ENCODE measurements at places on chromosomes 5 and 9. TPM values are rescaled to one million over a fixed set of nuclear protein-coding genes. Genes with fewer than 3 reads are reported as not detected.
A peak's percentile ranks its signal among the peaks of the same experiment; 100 is the strongest.

DNA sequence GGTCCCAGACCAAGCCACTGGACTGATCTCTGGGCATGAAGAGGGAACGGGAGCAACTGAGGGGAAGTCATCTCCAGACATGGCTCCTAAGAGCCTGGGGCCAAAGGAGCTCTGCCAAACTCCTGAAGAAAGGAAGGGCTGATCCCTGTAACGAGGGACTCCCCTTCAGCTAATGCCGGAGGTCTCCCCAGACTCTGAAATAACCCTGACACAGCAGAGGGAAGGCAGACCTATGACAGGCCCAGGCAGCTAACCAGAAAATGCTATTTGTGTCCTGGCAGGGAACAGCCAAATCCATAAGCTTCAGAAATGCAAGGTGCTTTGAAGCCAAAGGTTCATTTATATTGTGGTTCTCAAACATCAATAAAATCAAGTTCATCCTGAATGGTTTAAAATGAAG lies 30.9 kb downstream of the APTX start:
- no peak for ATAC-seq

DNA sequence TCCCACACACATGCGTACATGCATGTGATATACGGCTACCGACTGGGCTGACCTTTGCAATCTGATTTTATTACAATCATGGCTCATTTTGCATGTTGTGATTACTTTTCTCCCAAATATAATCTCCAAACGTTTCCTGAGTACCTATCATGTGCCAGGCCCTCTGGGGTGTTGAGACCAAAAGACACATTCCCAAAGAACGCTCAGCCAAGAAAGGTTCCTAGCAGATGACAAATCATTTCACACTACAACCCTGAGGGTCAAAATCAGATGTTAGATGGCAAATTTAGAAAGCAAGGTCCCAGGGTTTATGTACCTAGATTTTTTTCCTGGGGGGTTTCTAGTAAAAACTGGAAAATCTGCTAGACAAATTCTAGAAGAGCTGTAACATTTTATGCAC lies 32.4 kb upstream of the SLC25A51 start:
- no peak for ATAC-seq

DNA sequence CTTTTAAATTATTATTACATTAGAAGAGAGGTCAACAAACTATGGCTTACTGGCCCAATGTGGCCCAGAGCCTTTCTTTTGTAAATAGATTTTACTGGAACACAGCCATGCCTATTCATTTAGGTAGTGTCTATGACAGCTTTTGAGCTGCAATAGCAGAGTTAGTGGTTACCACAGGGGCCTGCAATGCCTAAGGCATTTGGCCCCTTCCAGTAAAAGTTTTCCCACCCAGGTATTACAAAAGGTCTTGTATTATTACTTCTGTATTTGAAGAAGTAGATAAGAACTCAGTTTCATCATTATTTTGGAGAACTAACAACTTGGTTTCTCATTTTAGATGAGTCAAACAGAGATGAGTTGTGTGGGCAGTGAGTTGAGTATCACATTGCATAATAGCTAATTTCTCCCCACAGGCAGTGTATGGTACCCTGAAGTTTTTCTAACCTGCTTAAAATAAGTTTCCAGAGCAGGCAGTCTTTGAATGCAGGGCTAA lies 9.5 kb downstream of the MTRR start:
- no peak for ATAC-seq

- no peak for ATAC-seq
Measured at GRCh38 chr9:123637606-123637944, 281.6 kb downstream of the CRB2 start.

- ATAC-seq = peak; percentile 90
Measured at GRCh38 chr9:78118742-78119473, 87.3 kb upstream of the GNAQ start.

- no peak for ATAC-seq
Measured at GRCh38 chr5:10599862-10600284, 36.0 kb downstream of the ANKRD33B start.

DNA sequence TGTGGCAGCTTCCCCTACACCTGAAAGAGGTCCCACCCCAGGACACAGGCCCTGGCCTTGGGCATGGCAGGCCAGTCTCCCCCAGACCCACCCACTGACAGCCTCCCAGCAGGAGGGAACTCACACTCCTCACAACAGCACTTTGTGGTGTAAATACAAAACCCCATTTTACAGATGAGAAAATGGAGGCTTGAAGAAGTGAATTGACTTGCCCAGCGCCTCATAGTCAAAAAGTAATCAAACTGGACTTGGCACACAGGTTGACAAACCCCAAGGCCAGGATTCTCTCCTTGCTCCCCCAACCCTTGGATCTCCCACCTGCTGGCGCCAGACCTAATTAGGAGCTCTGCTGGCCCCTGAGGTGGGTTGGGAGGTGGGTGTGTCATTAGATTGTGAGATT lies 29.2 kb upstream of the NEK6 start:
- ATAC-seq = no peak

- peak; percentile 83 for ATAC-seq
Measured at GRCh38 chr5:131640043-131640856, 5.2 kb upstream of the RAPGEF6 start.

DNA sequence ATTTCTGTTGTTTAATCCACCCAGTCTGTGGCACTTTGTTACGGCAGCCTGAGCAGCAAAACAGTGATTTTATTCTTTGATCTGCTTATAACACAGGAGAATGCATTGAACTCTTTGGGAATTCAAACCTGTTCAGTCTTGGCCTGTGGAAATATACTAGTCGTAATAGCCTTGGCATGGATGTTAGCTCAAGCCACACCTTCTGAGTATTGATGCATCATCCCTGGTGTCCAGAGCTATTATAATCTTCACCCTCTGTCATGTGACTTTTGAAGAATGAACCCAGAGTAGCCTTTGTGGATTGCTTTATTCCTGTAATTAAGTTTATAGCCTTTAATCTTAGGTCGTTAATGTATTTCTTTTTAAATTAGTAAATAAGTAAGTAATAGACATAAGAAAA lies 50.8 kb upstream of the TEX48 start:
- ATAC-seq = peak; percentile 85

- ATAC-seq = no peak
Measured at GRCh38 chr5:9589049-9589835, 40.9 kb downstream of the TAS2R1 start.

- no peak for ATAC-seq
Measured at GRCh38 chr5:5181650-5182324, 41.7 kb downstream of the ADAMTS16 start.

DNA sequence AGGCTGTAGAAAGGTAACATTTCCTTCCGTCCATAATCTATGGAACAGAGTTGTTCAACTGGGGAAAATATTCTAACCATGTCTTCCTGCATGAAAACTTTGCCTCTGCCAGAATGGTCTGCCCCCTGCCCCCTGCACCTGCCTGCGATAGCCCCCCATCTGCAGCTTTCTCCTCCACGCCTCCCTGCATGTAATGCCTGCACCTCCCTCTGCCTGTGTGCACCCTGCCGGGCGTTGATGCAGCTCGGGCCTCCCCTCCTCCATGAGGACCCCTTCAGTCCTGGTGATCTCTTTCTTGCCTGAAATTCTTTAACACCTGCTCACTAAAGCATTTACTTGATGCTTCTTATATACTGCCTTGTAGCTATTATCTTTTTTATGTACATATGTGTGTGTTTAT lies 266.2 kb downstream of the ARHGEF28 start:
- ATAC-seq = no peak

- no peak for ATAC-seq
Measured at GRCh38 chr5:154513669-154514084, 35.6 kb upstream of the HAND1 start.

The MSX2 gene
- total RNA-seq = 1.3 TPM

The PTPN3 gene
- total RNA-seq = 11.0 TPM

All from esophagus mucosa (tissue), 1 donor.